ENCODE measurements at places on chromosomes 3 and 15. TPM values are rescaled to one million over a fixed set of nuclear protein-coding genes. Genes with fewer than 3 reads are reported as not detected.

- no peak for DNase-seq
These were observed 395.7 kb upstream of the RARB start for GRCh38 chr3:25032344-25032743.

DNA sequence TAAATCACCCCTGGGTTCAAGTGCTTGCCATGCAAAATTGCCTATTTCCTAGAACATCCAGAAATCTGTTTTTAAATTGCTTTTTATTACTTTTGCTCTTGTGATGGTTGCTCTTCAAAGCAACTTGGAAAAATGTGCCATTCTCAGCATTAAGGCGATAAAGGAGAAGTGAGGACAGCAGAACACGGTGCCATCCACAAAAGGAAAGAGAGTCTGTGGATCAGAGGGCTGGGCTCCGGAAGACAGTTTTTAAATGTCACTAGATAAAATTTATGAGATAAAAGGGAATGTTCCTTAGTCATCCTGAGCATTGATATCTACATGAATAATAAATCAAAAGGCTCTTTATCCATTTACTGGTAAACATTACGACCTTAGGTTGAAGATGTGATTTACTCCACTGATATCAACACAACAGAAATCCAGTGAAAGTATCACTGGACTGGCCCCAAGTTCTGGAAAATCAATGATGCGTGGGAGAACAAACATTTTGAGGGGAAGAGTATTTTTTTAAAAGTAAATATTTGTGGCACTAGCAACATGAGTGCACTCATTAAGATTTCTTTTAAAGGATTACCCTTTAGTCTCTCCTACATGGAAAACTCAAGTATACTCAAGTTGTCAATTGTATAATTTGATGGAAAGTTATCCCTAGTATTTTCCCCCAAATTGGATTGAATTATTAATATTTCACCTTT lies 554.7 kb downstream of the FHIT start:
- DNase-seq, result no peak

DNA sequence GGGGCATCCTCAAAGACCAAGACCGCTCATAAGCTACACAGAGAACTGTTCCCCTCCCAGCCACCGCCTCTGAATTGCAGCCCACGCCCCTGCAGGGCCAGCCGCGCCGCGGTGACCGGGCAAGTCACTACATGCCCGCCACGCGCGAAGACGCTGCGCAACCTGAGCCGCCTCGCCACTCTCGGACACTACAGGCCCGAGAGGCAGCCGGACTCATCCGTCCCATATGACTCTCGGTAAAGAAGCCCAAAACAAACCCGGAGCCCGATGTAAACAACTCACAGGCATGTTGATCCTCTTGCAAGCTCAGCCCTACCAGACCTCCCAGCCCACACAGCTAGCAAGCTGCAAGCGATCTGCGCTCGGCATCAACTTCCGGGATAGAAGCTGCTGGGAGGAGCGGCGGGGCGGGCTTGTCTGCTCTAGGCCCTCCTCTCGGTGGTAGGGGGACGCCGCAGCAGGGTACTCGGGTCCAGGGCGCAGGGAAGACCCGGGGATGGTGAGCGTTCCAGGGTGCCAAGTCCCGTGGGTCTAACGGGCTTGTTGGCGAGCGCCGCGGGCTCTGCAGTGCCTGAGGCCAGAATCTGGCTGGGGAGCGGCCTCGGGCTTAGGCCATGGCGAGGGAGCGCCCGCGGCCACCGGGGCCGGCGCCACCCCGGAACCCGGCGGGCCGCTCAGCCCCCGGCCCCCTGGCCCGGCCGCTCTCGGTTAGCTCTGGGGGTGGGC lies at the start of gene RPS27L:
Gene RPS27L, minus strand, starts transcription at position 360 of the 726 bp plus-strand sequence. Its CDS starts 72 bp downstream, at position 288.
- peak; percentile 93 for DNase-seq

DNA sequence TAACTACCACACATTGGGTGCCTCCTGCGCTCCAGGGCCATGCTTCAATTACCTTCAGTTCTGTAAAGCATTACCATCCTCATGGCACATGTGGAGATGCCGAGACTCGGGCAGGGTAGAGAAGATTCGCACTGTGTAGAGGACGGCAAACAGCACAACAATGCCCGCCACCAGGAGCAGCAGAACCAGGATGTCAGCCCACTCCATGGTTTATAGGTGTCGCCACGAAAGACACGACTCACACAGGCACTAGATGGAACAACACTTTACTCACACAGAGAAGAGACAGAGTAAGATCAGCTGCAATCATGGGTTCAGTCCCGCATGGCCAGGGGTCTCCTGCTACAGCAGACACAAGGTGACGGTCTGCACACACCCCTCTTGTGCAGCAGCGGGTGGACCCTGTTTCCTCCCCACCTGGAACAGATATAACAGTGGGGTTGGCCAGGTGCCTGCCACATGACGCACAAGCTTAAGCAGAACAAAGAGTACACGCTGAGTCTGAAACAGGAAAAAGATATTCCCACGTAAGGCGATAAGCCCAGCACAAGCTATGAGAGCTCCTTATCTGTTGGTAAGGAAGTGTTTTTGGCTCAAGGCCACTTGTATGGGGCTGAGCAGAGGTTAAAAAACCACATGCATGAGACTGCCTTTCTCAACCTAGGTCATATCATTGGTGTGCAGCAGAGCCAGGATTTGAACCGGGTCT lies 2.5 kb upstream of the TBC1D21 start:
- DNase-seq, result no peak

The ITGA11 gene
- total RNA-seq, result 0.03 TPM

The CSPG4 gene
- total RNA-seq, result 5.0 TPM

The ANKRD63 gene
- 0.45 TPM for total RNA-seq

DNA sequence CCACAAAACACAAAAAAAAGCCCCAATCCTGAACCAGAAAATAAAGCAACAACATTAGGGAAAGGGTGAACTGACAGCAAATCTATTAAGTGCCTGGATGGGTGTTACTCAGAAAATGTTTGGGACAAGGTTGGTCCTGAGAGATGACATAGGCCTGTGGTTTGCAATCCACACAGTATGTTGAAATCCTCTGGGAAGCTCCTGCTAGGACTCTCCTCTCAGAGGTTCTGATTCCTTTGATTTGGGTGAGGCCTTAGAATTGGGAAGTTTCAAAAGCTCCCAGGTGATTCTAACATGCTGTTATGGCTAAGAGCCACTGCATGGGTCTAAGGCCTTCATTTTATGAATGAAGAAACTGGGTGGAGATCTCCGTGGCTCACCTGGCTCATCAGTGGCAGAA lies 18.4 kb downstream of the CLDN1 start:
- DNase-seq, result no peak

The CLDN11 gene
- 104 TPM for total RNA-seq

- DNase-seq, result no peak
These were observed 731.1 kb upstream of the SGO1 start for GRCh38 chr3:20916951-20917606.

- no peak for DNase-seq
These were observed 55.2 kb downstream of the RPL22L1 start for GRCh38 chr3:170814822-170815221.

The LSAMP gene
- total RNA-seq, result 0.37 TPM

- DNase-seq, result no peak
These were observed 5.2 kb downstream of the HRH1 start for GRCh38 chr3:11159421-11159904.

DNA sequence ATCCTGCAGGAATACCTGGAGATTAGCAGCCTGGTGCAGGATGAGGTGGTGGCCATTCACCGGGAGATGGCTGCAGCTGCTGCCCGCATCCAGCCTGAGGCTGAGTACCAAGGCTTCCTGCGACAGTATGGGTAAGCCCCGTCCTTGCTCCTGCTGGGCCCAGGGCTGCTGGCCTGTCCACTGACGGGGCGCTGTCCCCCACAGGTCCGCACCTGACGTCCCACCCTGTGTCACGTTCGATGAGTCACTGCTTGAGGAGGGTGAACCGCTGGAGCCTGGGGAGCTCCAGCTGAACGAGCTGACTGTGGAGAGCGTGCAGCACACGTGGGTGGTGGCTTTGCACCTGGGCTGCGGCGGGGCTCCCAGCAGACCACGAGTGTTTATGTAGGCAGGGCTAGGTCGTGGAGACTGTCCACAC lies 5.0 kb downstream of the FES start:
- DNase-seq, result no peak

GRCh38 chr3:16769525-16769924 lies 115.2 kb upstream of the PLCL2 start:
- no peak for DNase-seq

The SCN11A gene
- 0.11 TPM for total RNA-seq

DNA sequence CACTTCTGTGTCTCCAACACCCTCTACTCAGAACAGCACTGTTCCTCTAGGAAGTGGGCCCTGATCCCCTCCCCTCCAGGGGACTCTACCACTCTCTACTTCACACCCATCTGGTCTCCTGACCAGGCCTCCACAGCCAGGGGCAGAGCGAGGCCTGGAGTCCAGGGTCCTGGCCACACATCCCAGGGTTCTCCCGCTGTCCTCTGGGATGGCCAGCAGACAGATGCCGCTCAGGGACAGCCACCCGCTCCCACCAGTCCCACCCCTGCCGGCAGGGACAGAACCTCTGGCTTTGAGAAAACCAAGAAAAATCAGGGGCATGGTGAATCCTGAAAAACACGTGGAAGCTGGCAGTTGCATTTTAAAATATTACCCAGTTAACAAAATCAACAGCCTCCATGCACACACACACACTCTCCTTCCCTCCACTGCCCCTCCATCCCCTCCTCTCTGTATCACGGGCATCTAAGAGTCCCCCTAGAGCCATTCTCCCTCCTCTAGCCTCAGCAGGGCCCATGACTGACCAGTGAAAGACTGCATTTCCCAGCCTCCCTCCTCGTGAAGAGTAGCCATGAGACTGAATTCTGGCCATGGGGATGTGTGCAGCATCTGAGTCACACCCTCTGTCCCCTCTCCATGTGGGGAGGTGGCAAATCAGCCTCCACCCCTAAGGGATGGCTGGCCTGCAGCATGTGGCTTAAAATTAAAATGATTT lies 32.1 kb upstream of the IQSEC1 start:
- no peak for DNase-seq

- no peak for DNase-seq
These were observed 24.7 kb upstream of the SHF start for GRCh38 chr15:45212493-45212892.

DNA sequence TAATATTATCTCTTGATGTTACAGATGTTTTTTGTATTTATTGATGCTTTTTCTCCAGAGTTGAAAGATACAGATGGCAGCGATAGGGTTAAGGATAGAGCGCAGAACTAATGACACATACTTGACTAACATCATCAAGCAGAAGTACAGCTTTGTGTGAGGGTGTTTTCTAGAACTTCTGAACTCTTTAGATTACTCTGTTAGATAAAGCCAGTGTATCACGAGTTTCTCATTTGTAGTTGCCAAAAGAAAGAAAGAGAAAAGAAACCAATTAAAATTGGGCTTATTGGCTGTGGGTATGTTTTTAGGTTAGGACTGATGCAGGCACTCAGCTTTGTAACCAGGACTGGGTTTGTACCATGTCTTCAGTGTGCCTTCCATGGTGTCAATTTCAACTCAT lies 6.6 kb upstream of the GPR171 start:
- DNase-seq, result no peak

GRCh38 chr3:134337511-134338200 lies 36.6 kb downstream of the AMOTL2 start:
- peak; percentile 38 for DNase-seq

The FAM3D gene
- total RNA-seq, result not detected

The EPHB3 gene
- total RNA-seq, result 8.4 TPM

GRCh38 chr3:38455639-38456430 lies 2.1 kb downstream of the ACVR2B start:
- DNase-seq, result peak; percentile 76

GRCh38 chr15:69513450-69513960 lies 60.9 kb downstream of the RPLP1 start:
- no peak for DNase-seq

GRCh38 chr3:36455406-36455805 lies 75.1 kb downstream of the STAC start:
- no peak for DNase-seq

The CRYBG3 gene
- 5.7 TPM for total RNA-seq

The FILIP1L gene
- total RNA-seq, result 0.30 TPM

DNA sequence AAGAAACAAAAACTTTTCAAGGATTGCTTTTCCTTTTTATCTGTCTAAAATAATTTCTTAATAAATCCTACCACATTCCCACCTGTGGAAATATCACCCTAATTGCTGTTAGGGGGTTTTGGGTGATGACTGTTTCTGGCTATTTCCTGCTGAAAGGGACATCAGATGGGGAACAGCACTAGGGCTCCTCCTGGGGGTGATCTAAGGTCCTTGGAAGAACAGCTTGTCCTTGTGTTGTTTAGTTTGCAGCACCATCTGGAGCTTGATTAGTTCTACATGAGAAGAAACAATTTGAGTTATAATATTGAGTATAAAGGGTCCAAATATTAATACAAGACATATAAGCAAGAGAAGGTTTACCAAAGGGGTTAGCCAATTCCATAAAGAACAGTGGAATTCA lies 18.7 kb downstream of the OR5H15 start:
- DNase-seq, result peak; percentile 7

The NGLY1 gene
- total RNA-seq, result 38.6 TPM

GRCh38 chr3:15997274-15997943 lies 177.1 kb upstream of the GALNT15 start:
- no peak for DNase-seq

DNA sequence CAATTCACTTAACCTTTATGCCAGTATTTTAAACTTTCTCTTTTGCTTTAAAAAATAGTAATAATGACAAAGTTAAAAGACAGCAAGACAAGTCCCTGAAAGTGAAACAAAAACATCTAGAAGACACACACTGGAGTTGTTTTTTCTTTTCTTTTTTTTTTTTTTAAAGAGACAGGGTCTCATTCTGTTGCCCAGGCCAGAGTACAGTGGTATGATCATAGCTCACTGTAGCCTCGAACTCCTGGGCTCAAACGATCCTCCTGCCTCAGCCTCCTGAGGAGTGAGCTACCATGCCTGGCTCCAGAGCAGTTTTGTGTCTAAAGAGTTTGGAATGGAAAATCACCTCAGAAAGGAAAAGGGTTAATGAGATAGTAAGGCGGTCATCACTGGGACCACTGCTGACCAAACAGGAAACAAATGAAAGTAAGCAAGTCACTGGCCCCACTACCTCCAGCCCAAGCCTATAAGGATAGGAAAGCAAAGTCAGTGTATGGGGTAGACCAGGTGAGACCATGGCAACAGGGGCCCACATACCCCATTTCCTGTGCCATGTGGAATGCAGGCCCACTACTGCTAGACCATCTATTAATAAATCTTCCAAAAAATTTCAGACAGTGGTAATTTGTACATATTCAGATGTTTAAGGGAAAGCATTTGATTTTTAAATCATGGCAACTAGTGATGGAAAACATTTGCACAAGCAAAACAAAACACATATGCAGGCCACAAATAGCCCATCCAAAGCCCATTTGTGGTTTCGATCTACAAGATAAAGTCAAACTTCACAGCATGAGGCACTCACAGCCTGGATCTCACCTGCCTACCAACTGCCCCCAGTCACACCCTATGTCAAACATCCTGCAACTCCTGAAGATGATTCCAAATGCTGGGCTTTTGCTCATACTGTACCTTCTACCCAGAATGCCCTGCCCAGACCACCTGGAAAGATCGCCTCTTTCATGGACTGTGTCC lies 62.6 kb downstream of the OSBPL10 start:
- DNase-seq, result no peak

- no peak for DNase-seq
These were observed 864.3 kb downstream of the NSUN3 start for GRCh38 chr3:94927175-94927574.

Measured in H7 (cell line).